ENCODE measurements at places on chromosomes 12 and 14.

DNA sequence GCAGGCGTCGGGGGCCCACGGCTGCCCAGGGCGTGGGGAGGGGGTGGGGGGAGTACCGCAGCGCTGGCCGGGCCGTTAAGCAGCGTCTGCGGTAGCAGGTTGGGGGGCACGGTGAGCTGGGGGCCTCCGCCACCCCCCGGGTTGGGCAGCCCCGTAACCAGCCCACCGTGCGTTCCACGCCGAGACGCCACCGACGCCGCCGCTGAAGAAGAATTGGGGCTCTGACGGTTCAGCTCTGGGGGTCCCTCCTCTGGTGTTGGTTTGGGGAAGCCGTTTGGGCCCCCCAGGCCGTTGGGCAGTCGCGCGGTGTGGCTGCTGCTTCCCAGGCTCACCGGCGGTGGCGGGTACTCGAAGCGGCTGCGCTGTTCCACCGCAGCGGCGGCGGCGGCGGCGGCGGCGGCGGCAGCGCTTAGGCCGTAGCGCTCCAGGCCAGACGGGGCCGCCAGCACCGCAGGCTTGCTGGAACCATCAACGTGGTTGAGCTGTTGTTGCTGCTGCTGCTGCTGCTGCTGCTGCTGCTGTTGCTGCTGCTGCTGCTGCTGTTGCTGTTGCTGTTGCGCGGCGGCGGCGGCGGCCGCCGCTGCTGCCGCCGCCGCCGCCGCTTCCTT, 1.5 kb downstream of the IRF2BPL start:
- DNase-seq, result peak; percentile 82

GRCh38 chr12:31724557-31724956, 4.3 kb downstream of the AMN1 start:
- no peak for DNase-seq

DNA sequence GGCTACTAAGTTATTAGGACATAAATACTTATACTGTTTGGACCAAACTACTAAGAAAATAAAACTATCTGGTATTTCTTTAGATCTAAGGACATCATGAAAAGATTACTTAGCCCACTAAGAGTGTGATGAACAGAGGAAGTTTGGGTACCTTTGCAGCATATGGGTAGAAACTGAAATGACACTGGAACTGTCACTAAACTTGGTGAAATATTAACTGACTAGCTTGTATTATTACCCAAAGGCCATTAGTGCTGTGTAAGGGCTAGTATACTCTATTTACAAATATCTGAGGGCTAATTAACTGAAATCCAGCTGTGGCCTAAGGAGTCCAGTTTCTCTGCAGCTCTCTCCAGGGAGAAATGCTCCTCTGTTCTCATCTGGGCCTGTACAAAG, 45.5 kb downstream of the PAWR start:
- peak; percentile 62 for DNase-seq

- no peak for DNase-seq
These were observed 24.2 kb downstream of the CHST11 start for GRCh38 chr12:104480826-104481440.

GRCh38 chr14:31287294-31287972, 79.8 kb upstream of the HECTD1 start:
- no peak for DNase-seq

DNA sequence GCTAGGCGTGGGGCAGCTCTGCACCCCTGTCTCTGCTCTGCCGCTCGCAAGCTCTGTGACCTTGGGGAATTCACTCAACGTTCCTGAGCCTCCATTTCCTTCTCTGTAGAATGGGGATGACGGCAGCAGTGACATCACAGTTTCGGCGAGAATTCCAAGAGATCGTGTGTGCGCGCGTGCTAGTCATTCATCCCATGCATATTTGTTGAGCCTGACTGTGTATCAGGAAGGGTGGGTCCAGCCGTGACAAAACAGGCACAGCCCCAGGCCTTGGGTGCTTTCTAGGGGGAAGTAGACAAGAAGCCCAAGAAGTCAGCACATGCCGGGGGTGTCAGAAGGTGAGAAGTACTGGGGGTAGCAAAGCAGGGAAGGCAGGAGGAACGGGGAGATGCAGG, 145.6 kb upstream of the NCOR2 start:
- no peak for DNase-seq

DNA sequence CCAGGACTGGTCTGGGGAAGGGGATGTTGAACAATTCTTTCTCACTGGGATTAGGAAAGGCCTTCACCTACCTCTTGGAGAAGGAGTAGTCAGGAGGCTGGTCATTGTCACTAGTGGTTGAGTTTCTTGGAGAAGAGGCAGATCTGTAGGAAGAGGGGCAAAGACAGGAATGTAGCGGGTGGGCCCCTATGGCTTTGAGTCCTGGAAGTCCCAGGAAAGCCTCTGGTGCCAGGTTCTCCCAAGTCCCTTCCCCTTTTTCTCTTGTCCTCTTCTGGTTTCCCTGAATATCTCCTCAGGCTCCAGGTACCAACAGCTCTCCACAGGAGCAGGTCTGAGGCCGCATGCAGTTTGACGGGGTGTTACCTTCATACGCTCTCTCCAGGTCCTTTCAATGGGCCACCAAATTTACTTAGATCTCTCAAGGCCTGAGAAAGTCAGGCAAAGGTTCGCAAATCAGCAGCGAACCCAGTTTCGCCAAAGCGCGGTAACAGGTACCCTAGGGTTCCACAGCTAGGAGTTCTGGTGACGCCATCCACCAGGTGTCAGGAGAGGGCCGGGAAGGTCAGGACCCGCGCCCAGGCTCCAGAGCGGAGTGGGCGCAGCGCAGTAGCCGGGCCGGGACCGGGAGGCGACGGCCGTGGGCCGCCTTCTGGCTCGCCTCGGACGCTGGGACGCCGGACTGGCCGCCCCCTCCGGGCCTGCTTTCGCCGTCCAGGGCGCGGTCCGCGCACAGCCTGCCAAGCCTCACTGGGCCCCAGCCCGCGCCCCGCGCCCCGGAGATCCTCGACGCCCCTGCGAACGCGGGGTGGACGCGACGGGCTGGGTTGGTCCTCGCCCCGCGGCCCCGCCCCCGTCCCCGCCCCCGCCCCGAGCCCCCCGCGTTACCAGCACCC, 795 bp downstream of the SMAGP start:
- peak; percentile 64 for DNase-seq

- no peak for DNase-seq
These were observed 126.4 kb downstream of the TMEM132C start for GRCh38 chr12:128393346-128393745.

DNA sequence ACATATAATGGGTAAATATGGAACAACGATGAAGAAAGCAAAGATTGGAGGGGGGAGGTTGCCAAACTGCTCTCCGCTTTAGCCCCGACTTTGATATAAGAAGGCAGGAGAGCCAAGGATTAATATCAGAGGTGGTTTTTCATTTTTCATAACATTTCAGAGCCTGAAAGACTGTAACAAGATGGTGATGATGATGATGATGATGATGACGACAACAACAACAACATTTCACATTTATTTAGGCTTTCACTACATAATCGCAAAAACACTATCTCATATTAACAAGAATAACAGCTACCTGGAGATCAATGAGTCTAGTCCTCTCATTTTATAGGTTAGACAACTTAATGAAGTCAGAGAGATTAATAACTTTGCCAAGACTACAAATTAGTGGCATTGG, 86.1 kb downstream of the ANKS1B start:
- DNase-seq, result no peak

DNA sequence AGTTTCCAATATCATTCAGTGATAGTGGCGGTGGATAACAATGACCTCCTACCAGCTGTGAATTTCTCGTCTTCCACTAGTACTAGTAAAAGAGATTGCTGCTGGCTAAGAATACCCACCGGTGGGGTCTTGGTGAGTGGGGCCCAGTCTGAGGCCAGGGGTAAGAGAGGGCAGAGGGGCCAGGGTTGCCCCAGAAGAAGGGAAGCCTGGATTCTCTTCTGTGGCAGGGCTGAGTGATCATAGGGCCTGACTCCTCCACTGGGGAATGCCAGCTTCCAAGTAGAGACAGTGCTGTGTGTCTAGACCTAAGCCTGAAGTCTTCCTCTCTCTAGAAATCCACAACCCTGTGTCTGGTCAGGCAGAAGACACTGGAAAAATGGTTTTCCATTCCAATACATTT, 5.8 kb upstream of the TMEM63C start:
- no peak for DNase-seq

GRCh38 chr14:68680541-68681051, 112.3 kb downstream of the ZFP36L1 start:
- no peak for DNase-seq

- peak; percentile 91 for DNase-seq
These were observed 21.1 kb downstream of the ENTPD5 start for GRCh38 chr14:73997944-73998447.

DNA sequence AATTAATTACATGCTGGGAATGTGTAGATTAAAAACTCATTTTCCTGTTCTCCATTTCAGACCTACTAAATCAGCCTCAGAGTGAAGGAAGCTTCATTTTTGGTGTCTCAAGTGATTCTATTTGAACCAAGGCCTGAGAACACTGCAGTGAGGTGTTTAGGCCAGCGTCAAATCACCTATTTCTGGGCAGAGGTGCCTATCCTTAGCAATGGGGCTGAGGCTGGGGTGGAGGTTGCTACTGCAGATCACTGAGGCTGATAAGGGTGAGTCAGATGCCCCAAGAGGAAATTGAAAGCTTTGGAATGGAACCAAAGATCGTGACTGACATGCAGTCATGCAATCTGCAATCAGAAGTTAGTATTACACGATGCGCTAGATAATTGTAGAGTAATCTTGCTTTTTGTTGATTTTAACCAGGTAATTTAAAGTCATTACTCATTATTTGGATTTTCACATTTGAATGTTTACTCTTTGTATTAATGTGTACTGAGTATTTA, 4.4 kb downstream of the TXNRD1 start:
- DNase-seq, result peak; percentile 97

- DNase-seq, result peak; percentile 61
These were observed 4.0 kb upstream of the GEMIN2 start for GRCh38 chr14:39109893-39110715.

GRCh38 chr14:24463884-24464785, 21.6 kb upstream of the SDR39U1 start:
- DNase-seq, result peak; percentile 49

- DNase-seq, result no peak
These were observed 80.3 kb downstream of the WDR20 start for GRCh38 chr14:102220031-102220430.

- DNase-seq, result peak; percentile 63
These were observed 79.1 kb downstream of the KCNK13 start for GRCh38 chr14:90140956-90141316.

- peak; percentile 23 for DNase-seq
These were observed at the start of gene IFNG-AS1 for GRCh38 chr12:67989184-67989920. Gene IFNG-AS1, plus strand, starts transcription at chr12:67989447.

DNA sequence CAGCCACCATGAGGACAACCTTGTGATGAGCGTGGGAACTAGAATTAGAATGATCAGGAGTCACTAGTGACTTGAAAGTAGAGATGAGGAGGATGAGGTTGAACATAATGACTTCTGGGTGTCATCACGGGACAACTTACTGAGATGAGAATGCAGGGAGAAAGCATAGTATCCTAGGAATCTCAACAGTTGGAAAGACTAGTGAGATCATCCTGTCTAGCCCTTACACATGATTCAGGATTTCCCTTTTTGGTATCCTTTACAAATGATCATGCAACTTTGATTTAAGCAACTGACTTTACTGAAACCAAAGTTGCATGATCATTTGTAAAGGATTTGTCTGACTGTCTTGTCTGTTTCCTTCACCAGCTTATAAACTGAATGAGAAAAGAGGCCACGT, 51.8 kb upstream of the HIF1A start:
- no peak for DNase-seq

DNA sequence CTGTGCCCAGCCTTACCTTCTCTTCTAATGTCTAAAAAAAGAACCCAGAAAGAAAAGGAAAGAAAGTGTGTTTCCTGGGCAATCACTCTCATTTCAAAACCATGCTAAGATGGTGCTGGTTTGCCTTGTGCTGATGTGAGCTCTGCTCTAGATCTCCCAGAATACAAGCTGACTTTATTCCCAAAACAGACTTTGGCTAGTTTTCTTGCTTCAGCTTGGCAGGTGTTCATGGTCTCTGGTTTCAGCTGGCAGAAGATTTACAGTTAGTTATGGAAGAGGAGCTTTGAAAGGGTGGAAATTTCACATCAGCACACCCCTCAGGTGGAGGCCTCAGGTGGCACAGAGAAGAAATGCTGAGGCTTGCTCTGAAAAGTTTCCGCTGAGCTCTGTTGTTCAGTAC, 34.4 kb downstream of the PPP1R36 start:
- peak; percentile 43 for DNase-seq

DNA sequence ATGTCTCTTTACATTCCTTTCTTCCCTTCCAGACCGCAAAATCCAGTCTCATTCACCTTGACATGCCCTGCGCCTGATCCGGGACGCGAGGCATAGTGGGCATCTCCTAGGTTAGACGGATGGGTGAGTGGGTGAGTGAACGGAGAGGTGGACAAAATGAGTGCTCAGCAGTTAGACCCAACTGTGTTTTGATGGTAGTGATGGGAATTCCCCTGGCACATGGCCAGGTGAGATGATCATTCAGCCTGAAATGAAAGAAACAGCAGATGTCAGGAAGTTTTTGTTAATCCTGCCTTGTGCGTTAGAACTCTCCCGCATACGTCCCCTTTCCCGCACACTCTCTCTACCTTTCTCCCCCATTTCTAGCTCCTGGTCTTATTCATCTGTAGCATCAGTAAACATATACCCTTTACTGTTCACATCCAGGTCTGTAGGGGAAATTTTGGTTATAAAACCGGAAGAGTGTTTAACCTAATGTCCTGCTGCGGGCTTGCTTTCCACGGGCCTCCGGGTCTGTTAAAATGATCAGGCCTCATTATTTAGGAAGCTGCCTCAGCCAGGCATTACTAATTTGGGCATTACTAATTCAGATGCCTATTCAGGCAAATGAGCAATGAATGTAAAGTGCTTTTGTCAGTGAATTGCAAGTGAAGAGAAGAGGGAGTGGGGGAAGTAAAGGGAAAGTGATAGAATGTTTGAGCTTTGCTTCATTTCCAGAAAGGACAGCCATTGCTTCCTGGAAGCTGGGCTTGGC, 172.8 kb downstream of the ETV6 start:
- DNase-seq, result peak; percentile 50

GRCh38 chr12:58532855-58533608, 387.3 kb downstream of the LRIG3 start:
- peak; percentile 25 for DNase-seq

DNA sequence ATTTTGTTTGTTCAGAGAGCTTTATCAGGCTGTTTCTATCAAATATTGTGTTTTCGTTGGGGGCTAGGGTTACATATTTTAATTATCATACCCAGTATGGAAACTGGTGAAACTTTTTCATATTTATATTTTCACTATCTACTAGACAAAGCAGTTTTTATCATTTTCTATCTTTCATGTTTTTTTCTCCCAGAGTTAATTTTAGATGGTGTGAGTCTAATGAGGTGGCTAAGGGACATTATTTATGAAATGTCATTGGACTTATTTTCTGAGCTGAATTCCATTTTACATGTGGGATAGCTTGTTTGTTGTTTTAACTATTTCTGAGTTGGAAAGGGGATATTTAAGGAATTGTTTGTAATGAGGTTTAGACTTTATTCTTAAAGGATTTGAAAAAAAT, 100.3 kb downstream of the TMTC2 start:
- DNase-seq, result no peak

DNA sequence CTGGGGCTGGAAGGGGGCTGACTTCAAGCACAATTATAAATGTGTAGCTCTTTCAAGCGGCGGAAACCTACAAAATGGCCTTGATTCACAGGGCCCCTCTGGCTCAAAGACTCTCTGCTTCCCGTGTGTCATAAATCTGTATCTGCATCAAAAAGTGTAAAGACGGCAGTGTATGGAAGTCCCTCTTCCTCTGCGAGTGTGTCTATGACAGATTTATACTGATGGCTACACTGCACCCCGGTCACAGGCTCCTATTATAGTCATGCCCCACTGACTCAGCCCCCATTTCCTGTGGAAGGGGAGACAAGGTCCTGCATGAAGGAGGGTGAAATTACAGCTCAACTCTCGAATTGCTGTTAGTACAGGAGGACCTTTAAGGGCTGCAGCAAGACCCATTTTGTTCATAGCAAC, 68.6 kb downstream of the HMGA2 start:
- DNase-seq, result no peak

Measured in NCI-H69 (cell line).